ENCODE measurements at places on chromosomes 2 and 18.
A peak's percentile ranks its signal among the peaks of the same experiment; 100 is the strongest.

GRCh38 chr18:26440644-26441043 is 107.7 kb downstream of the KCTD1 start:
- DNase-seq = peak; percentile 68

DNA sequence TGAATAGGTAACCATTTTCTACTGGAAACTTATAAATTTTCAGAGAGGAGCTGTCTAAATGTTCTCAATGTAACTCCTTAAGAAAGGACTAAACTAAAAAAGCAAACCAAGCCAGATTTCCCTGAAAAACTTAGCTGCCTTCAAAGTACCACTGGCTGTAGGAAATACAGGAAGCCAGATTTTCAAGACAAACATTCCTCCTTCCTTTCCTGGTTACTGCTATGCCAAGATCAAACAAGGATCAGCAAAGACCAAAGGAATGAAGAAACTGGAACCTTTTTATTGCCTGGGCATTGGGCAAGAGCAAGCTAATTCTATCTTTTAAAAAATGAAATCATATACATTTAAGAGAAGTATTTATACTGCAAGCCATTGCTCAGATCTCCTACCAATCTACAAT is 212.7 kb downstream of the DYM start:
- no peak for DNase-seq

GRCh38 chr18:12159446-12159845 is 65.8 kb downstream of the ANKRD62 start:
- DNase-seq = peak; percentile 88

DNA sequence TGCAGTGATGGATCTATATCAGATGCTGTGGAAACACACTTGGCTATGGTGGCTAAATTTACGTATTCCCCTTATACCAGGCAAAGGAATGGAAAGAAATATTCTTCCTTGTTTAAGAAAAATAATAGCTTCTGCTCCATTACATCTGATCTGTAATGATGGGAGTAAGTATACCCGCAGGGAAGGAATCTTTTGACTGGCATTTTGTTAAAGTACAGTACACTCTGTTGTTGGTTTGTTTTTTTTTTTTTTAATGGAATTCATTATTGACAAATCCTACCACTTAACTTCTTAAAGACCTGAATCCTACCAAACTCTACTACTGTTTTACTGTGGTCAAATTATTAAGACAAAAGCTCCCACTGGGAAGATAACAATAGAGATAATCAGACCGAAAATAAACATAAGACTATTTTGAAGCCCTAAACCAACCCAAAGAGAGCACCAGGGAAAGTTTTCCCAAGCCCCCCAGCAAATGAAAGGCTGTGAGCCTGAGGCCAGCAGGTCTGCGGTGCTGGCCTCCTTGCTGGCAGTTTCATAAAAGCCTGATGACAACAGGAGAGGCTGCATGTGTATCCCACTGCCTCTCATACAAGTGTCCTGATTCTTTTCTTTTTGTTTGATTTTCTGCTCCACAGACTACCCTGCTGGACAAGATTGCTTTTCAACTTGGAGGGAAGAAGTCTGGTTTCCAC is 101.0 kb downstream of the SLC25A12 start:
- DNase-seq = no peak

DNA sequence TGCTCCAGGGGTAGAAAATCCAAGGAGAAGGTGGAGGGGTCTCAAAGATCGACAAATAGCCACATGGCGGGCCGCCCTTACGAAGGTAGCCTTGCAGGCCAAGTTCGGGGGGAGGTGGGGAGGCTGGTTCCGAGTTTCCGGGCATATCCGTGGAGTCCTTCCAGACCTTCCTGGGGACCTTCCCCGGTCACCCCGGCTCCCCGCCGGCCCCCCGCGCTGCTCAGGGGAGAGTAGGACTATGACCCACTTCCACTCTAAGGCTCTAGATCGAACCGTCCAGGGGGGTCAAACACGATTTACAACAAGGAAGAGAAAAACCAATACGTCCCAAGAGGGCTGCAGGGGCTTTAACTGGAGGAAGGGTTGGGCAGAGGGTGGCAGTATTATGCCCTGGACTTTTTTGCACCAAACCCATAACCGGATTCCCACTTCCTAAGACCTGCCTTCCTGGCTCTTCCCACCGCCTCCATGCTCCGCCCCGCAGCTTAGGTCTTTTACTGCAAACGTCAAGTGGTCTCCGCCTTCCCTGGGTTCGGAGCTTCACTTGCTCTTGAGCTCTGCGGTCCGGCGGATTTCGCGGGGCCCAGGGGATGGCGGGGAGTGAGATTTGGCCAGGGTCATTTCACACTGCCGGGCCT is 779 bp upstream of the LYPD6 start:
- peak; percentile 81 for DNase-seq

DNA sequence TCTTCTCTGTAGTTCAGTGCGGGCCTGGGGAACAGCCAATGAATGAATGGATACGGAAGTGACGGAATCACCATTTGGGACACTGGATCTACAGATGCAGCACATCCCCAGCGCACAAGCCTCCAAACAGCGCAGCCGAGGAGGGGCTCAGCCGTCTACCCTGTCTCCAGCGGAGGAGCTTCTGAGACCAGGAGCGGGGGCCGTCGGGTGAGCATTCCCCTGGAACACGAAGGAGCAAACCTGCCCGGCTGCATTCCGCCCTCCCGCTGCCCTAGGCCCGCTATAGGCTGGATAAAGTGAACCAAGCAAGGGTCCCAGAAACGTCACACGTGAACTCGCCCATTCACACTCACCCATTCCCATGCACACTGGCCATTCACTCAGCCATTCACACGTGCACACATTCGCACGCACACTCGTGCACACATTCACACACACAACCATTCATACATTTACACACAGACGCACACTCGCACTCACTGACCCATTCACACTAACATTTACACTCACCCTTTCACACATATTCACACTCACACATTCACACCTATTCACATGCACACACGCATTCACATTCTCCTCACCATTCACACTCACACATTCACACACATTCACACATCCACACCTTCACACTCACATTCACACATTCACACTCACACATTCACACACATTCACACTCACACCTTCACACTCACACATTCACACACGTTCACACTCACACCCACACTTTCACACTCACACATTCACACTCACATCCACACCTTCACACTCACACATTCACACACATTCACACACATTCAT is 63.4 kb downstream of the BIN1 start:
- DNase-seq = no peak

DNA sequence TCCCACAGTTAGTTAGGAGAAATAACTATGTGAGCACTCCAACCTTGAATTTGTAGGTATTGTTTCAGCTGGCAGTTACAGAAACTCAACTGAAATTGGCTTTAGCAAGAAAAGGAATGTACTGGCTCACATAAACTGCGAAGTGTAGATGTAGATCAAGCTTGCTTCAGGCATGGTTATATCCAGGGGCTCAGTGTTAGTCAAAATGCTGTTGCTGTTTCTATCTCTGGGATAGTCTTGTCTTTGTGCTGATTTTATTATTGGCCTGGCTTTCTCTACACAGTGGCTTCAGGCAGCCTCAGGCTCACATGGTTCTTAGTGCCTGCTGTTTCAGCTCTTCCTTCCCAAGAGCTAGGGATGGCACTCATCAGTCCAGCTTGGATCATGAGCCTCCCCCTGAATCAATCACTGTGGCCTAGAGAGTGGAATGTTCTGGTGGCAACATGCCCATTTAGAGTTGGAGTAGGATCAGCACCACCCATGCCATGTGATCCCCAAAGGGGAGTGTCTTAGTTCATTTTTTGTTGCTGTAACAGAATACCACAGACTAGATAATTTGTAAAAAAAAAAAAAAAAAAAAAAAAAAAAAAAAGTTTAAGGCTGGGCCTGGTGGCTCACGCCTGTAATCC is 69.1 kb upstream of the FOXI3 start:
- peak; percentile 24 for DNase-seq

GRCh38 chr2:177783835-177784744 is 288.5 kb downstream of the PDE11A start:
- peak; percentile 87 for DNase-seq

GRCh38 chr2:28133778-28134177 is 243.2 kb downstream of the BABAM2 start:
- no peak for DNase-seq

GRCh38 chr18:49768051-49768391 is 45.3 kb downstream of the ACAA2 start:
- peak; percentile 87 for DNase-seq

- no peak for DNase-seq
Observed at GRCh38 chr2:215635071-215635787, 199.4 kb upstream of the FN1 start.

DNA sequence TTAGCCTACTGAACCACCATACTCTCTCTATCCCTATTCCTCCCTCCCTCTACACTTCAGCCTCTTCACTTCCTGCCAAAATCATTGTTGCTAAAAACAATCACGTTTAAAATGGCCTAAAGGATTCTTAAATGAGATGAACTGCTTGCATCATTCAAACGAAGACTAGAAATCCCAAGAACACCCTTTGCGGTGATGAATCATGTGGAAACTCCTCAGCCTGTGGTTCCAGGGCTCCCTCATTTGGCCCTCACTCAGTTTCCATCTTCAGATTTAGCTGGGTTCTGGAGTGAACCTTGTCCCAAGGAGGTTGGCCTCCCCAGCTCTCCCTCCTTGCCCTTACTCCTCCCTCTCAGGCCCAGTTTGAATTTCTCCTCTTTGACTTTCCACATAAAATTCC is 125.6 kb upstream of the CDC42EP3 start:
- peak; percentile 56 for DNase-seq

GRCh38 chr2:54599914-54600313 is 123.5 kb upstream of the EML6 start:
- DNase-seq = peak; percentile 97

GRCh38 chr2:8622199-8622911 is 59.5 kb upstream of the ID2 start:
- no peak for DNase-seq

- no peak for DNase-seq
Observed at GRCh38 chr2:1847846-1848598, 103.7 kb upstream of the PXDN start.

DNA sequence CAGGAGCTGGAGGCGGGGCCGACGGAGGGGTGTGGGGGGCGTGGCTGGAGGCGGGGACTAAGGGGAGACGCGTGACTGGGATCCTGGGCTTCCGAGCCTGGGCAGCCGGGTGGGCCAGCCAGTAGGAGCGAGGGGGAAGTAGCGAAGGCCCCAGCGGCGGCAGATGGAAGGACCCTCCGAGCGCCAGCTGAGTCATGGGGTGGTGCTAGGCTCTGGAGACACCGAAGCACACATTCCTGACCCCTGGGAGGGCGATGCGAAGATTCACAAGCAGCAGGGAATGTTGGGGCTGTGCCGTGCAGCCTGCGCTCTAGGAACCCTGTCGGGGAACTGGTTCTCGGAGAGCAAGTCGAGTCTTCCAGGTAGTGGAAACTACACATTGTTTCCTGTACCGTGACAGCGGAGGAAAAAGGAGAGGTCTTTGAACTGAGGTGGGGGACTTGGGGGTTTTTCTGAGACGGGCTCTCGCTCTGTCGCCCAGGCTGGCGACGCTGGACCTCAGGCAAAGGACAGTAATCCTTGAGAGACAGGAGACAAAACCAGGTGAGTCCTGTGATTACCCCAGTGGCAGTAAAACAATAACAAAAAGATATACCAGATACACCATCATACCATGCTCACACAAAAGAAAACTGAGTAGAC is 650 bp upstream of the AFG3L2 start:
- peak; percentile 99 for DNase-seq

DNA sequence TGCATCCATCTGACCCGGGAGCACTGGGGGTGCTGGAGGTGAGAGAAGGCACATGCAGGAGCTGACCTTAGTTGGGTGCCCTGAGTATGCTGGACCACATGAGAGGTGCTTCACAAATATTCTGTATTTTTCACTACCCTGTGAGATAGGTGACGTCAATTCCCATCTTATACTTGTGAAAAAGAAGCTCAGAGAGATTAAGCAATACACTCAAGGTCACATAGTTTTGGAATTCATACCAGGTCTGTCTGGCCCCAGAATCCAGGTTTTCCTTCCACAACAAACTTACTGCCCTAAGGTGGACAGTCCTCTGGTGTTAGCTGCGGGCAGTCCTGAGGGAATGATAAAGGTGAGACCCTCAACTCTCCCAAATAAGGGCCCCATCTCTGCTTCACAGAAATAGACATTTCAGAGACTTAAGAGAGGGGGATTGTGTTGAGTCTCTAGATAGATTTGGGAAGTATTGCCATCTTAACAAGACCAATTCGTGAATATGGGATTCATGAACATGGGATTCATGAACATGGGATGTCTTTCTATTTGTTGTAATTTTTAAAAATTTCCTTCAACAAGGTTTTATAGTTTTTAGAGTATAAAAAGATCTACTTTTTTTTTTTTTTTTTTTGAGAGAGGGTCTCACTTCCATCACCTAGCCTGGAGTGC is 64.0 kb upstream of the SMAD7 start:
- no peak for DNase-seq

DNA sequence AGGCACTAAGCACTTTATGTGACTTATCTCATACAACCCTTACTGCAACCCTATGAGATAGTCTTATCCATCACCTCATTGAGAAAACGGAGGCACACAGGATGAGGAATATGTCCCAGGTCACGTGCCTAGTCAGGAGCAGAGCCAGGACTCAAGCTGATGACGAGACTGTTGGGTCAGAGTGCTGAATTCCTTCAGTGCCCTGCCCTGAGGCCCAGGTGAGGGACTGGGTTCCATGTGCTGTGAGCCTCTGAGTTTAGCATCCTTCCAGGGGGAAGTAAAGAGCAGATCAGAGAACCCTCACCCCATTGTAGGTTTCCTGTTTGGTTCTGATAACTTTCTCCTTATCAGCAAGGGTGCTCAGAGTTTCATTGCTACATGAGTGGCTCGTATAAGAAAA is 11.7 kb upstream of the EDAR start:
- no peak for DNase-seq

- no peak for DNase-seq
Observed at GRCh38 chr2:141570474-141571131, 560.2 kb downstream of the LRP1B start.

DNA sequence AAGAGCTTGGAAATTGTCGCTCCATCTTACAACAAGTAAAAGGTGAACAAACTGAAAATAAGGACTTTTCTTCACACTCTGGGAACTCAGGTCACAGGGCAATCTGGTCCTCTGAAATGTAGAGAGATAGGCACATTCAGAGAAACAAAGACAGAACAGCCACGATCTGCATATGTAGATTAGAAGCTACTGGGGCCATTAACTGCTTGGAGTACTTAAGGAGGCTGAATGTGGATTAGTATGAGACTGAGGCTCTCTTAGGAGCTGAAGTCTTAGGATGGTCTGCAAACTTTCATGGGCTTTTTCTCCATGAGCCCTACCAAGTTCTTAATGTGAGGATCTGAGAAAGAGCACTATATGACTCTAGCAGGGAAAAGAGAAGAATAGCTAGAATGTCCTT is 265.3 kb upstream of the NXPH2 start:
- DNase-seq = no peak

GRCh38 chr2:234521536-234521935 is 24.7 kb upstream of the ARL4C start:
- DNase-seq = no peak

- DNase-seq = no peak
Observed at GRCh38 chr2:13006426-13006825, 289.7 kb downstream of the TRIB2 start.

GRCh38 chr2:168948621-168949212 is 47.6 kb downstream of the G6PC2 start:
- DNase-seq = peak; percentile 34
